MM.1S (cell line): ENCODE measurements at places on chromosomes 2 and 18.

- peak; percentile 68 for DNase-seq
Observed at GRCh38 chr18:12867441-12868123, 16.5 kb downstream of the PTPN2 start.

DNA sequence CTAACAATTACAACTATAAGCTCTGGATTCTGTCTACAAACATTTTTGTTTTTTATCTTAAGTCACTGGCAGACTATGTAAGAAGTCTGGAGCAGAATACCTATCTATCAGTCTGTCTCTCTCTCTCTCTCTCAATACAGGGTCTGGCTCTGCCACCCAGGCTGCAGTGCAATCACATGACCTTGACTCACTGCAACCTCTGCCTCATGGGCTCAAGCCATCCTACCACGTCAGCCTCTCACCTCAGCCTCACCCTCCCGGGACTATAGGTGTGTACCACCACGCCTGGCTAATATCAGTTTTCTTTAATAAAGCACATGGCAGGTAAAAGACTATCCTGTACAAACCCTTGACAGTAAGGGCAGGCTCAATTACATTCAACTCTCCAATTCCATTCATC, 96.9 kb downstream of the OSBPL1A start:
- DNase-seq, result no peak

- DNase-seq, result no peak
Observed at GRCh38 chr2:60415814-60416213, 137.6 kb downstream of the BCL11A start.

- no peak for DNase-seq
Observed at GRCh38 chr2:212173756-212174510, 364.7 kb downstream of the ERBB4 start.

- no peak for DNase-seq
Observed at GRCh38 chr18:13494871-13495445, 231.4 kb downstream of the FAM210A start.

GRCh38 chr2:23836971-23837565, 89.9 kb downstream of the ATAD2B start:
- DNase-seq, result no peak

DNA sequence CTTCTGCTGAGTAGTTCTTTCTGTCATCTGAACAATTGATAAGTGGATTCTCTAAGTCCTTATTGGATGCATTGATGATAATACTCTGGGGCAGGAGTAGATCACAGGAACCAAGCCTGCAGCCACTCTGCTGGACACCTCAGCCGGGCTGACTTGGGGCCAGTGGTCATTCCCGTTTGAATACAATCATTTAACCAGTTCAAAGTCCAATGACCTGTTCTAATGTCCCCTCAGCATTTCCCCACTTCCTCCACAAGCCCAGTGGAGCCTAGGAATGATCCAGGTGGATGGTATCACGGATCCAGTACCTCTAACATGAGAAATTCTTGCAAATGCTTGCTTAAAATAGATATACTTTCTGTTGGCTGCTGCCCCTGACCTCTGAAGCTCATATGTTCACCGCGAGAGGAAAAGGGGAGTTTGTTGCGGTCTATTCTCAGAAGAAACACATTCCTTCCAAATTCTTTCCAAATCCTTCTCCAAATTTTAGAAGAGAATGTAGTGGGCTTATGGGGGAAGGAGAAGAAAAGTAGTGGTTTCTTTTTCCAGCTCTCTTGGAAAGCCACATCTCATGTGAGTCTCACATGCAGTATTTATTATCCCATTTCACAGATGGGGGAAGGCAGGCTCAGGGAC, 170.9 kb downstream of the INHBB start:
- no peak for DNase-seq

GRCh38 chr18:3451989-3452749, 2.2 kb downstream of the TGIF1 start:
- DNase-seq, result no peak

DNA sequence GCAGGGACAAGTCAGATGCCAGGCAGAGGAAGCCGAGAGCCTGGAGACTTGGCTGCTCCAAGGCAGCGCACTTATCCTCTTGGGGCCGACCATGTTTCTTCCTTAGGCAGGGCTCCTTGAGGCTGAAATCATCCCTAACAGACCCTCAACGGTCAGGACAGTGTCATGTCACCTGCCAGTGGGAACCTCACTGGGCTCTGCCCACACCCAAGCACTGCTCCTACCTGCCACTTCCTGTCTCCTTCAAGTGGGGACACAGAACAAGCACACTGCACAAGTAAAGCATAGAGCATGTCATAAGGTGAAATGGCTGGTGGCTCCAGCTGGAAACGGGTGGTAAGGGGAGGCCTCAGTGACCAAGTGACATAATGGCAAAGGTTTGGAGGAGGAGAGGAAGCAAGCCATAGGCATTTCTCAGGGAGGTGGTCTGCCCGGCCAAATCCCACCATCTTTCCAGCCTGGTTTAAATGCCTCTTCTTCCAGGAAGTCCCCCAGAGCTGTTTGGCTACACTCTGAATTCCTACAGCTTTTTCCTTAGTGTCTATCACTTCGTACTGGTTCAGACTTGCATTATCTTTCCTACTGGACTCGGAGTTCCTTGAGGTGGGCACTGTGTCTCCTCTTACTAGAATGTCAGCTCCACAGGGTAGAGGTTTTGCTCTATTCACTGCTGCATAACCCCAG, 7.3 kb upstream of the ATOH8 start:
- DNase-seq, result no peak

- DNase-seq, result no peak
Observed at GRCh38 chr2:235263205-235264120, 230.4 kb upstream of the AGAP1 start.

DNA sequence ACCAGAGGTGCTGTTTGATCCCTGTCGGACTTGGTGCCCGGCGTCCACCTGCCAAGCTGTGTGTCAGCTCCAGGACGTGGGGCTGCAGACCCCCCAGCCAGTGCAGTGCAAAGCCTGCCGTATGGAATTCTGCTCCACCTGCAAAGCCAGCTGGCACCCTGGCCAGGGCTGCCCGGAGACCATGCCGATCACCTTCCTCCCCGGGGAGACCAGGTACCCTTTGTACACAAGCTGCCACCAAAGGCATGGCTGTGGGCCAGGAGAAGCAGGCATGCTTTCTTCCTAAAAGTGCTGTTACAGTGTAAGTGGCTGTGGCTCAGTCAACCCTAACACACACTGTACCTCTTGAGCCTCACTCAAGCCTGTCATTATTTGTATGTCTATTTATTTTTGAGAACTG, 103.3 kb downstream of the RNF144A start:
- no peak for DNase-seq

GRCh38 chr18:40956213-40956612, 998.8 kb upstream of the PIK3C3 start:
- no peak for DNase-seq

DNA sequence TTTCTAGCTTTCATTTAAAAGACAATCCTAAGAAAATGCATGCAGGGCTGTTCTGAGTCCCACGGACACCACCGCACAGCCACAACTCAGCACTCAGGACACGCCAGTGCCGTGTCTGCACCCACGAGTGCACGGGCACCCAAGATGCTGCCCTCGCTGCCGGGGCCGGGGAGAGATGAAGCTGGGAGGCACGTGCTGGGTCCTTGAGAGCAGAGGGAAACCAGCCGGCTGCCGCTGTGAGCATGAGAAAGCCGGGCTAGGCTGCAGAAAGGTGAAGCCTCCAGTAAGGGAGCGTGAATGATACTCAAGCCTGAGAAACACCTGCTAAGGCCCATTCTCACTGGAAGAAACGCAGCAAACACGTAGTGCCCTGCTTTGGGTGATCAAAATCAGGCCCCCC, 4.8 kb downstream of the COPS9 start:
- no peak for DNase-seq

DNA sequence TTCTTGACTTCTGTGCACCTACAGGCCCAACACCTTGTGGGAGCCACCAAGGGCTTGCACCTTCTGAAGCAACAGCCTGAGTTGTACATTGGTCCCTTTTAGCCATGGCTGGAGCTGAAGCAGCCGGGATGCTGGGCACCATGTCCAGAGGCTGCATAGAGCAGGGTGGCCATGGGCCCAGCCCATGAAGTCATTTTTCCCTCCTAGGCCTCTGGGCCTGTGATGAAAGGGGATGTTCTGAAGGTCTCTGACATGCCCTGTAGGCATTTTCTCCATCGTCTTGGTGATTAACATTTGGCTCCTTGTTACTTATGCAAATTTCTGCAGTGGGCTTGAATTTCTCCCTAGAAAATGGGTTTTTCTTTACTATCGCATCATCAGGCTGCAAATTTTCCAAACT, 83.1 kb upstream of the ACVR1 start:
- no peak for DNase-seq

- DNase-seq, result no peak
Observed at GRCh38 chr2:103121106-103121505, 359.3 kb downstream of the TMEM182 start.

DNA sequence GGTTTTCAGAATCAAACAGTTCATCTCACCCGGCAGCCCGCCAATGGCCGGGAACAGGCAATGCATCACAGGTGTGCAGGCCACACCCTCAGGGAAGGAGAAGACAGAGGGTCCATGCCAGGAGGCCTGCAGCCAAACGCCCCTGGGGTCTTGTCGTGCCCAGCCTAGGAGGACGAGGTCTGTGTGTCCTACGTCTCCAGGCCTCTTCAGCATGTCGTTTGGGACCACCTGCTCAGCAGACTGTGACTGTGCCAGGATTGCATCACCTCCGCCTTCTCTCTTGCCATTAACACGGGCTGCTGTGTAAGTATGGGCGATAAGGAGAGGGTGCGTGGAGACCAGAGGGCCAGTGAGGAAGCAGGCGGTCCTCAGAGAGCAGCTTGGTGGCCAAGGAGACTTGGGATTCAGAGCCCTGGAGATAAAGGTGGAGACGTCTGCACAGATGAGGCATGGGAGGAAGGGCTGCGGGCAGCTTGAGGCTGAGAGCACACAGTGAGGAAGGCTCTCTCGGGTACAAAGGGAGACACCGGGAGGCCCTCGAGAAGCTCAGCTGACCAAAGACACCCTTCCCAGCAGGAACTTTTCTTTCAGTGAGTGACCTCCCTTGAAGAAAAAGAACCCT, 37.4 kb upstream of the KLHL29 start:
- DNase-seq, result no peak

DNA sequence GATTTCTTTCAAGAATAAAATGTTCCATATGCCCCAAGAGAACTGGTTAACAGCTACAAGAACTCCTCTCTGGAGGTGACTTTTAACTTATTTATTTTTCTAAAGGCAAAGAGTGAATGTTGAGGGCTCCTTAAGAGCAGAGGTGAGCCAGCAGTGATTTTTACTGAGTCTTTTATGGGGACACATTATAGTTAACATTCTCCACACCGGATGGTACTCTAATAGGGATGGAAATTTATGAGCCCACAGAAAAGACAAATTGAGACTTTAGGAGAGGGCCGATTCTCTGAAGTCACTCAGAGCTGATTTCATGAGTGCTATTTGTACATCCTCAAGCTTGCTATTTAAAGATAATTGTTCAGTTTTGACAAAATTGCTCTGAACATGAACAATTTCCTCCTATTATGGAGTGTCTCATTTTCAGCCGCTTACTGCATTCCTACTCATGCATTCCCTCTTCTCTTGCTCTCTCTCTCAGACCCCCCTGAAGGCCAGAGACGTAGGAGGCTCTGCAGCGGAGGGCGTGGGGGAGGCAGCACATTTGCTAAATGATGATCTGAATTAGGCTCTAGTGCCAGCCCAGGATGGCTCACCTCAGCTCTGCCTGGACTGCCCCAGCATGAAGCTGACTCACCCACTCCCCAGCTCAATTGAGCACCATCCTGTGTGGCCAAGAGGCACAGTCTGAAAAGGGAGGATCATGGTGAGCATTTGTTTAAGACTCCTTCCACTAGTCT, 5.9 kb upstream of the RPL37A start:
- DNase-seq, result no peak

DNA sequence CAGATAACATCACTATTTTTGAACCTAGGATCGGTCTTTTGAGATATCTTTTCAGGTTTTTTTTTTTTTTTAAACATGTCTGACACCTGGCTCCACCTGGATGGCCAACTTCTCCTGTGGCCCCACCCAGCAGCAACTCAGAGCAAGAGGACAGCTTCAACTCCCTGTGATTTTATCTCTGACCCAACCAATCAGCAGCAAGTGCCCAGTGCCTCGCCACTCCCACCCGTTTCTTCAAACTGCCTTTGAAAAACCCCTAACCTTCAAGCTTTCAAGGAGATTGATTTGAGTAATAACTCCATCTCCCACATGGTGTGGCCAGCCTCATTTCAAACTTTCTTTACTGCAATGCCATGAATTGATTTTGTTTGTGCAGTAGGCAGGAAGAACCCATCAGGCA, 19.0 kb downstream of the MYO3B start:
- DNase-seq, result no peak

GRCh38 chr2:120678251-120678650, 57.4 kb upstream of the GLI2 start:
- DNase-seq, result no peak

DNA sequence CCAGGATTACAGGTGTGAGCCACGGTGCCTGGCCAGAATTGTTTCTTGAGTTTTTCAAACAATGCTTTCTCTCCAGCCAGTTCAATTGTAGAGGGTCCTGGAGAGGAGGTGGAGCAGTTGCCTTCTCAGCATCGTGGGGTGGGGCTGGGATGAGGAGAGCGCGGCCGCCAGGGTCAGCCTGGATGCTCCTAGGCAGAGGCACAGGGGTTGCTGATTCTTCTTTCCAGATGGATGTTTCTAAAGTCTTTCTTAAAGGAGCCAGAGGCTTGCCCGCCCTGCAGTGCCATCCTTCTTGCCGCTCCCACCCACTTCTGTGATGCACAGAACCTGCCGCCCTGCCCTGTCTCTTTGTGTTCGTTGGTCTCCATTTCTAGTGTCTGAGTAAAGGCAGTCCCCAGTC, 61.1 kb downstream of the AGAP1 start:
- no peak for DNase-seq

DNA sequence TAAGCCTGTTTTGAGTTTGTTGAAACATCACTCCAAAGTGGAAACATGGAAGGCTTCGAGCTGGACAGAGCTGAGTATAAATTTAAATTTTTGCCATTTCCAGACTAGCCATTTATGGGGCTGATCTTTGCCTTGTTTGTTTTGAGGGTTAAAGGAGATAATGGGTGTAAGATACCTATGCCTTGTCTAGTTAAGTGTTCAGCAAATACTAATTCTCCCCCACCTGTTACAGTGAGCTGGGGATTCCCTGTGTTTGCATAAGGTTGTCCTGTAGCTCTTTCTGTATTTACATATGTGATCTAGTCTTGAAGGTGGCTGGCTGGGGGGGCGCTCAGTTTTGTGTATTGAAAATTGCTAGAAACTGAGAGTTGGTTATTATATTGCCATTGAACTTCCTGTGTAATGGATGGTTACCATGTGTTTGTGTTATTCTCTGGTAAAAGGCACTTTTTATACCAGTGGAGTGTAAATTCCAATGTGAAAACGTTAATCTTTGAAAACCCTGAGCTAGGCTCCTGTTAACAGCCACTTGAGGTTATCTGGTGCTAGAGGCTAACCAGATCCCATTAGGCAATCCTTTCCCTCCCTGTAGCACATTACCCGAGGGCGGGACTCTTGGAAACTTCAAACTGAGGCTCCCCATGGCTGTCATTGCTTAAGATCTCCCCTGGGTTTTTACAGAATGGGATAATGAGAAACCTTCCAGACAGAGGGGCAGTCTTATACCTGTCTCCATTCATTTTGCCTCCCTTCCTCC, 26.7 kb downstream of the TANC1 start:
- DNase-seq, result peak; percentile 51
